ENCODE measurements at places on chromosomes 2 and 18.

GRCh38 chr18:62081761-62082294 is 105.0 kb downstream of the PIGN start:
- no peak for DNase-seq

DNA sequence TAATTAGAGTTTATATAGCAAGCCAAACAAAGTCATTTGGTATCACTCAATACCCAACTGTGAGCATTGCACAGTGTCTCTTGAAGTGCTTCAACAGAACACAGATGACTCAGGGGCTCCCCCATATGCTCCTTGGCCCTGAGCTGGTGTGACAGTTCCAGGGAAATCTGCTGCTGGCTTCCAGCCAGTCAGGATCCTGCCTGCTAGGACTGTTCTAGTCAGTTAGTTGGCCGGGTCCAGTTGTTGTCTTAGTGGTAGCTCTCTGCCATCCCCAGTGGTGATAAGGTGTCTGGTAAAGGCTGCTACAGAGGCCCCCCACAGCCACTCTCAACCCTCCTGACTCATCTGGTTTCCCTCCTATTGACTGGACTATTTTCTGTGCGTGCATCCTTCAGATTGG is 100.3 kb downstream of the IRS1 start:
- no peak for DNase-seq

DNA sequence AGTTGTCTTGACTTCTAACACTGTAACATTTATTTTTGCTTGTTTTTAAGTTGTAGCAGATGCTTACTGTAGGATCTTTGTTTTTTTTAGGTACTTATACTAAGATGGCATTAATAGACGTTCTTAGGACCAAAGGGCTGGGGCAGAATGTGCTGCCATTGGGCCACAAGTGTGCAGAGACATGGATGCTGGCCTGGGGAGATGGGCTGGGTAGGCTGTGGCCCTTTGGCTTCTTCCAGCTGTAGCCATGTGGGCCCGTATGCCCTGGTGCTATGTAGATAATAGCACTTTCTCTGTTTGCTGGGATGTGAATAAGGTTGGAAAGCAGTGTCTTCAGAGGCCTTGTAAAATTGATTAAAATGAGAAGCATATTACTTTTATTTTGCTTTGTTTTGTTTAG is 18.8 kb downstream of the RAB31 start:
- DNase-seq = no peak

DNA sequence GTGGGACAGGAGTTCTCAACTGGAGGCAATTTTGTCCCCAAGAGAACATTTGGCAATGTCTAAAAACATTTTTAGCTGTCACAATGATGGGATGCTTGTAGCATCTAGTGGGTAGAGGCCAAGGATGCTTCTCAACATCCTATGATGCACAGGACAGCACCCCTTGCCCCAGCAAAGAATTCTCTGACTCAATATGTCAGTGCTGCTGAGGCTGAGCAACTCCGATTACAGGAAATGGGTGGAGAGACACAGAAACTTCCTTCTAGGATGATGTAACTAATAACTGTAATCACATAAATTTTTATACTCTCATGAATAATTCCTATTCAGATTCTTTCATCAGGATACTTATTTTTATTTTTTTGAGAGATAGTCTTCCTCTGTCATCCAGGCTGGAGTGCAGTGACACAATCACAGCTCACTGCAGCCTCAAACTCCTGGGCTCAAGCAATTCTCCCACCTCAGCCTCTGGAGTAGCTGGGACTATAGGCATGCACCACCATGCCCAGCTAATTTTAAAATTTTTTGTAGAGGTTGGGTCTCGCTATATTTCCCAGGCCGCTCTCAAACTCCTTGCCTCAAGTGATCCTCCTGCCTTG is 120.3 kb upstream of the ACAA2 start:
- DNase-seq = no peak

DNA sequence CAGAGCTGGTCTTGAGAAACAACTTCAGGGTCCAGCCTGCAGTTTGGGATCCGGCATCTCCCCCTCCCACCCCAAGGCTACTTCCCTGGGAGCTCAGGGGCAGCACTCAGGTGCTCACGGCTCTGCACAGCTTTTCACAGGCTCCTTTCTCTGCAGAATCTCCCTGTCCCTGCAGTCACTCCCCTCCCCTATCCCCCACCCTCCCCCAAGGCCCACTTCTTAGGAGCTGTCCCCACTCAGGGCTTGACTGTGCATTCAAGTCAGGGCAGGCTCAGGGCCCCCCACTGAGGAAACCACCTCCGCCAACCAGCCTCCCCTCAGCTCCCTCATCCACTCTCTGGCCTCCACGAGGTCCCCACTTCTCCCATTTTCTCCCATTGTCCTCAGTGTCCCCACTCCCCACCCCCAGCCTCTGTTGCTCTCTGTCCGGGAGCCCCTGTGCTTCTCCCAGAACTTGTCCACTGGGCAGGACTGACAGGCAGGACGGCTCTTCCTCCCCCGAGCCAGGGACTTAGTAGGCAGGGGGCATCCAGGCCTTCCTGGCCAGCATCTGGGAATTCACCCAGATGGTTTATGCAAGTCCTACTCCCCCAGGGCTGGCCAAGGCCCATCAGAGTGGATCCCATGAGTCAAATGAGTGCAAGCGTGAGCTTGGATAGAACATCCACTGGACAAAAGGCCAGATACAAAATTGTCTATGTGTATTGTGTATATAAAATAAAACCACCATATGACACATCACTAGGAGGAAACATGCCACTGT is 7.6 kb downstream of the NMUR1 start:
- DNase-seq = no peak

GRCh38 chr2:165586019-165586418 is 116.5 kb downstream of the CSRNP3 start:
- no peak for DNase-seq

GRCh38 chr2:173193925-173194324 is 118.3 kb downstream of the MAP3K20 start:
- DNase-seq = no peak

All from activated T-cell treated with anti-CD3 and anti-CD28 coated beads for 48 hours (primary cell).